ENCODE measurements at places on chromosomes 7 and 10.

GRCh38 chr10:127102176-127102575 lies 94.2 kb downstream of the INSYN2A start:
- no peak for DNase-seq

GRCh38 chr7:192701-193480 lies 520 bp downstream of the FAM20C start:
- no peak for DNase-seq

DNA sequence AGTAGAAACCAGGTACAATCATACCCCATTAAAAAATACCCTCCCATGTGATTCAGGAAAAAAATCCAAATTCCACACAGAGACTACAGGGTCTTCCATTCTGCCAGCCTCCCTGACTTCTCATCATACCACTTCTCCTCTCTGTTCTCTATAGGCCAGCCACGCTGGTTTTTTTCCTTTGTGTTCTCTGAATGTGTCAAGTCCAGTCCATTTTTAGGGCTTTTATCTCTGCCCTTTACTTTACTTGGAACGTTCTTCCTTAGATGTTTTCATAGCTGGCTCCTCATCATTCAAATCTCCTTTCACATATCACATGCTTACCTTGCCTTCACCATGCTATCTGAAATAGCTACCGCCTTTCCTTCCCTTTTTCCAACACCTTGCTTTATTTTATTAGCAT lies 597.6 kb downstream of the PHTF2 start:
- DNase-seq: no peak

- DNase-seq: no peak
Observed at GRCh38 chr10:71683301-71683700, 36.3 kb downstream of the C10orf105 start.

DNA sequence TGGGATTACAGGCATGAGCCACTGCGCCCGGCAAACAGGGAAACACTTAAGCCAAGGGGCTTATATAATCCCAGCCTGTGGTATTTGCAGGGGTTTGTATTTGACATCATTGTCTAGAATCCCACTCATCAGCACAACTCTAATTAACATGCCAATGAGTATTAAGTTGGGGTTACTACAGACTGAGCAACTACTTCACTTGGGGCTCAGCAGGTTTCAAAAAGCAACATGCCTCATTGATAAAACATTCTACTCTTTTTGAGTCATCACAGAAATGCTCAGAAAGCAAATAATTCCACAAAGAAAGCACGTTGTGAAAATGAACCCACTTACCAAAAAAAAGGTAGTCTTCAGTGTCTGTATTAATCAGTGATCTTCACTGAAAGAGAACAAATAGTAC lies 236.9 kb upstream of the CELF2 start:
- no peak for DNase-seq
